T-helper 9 cell (primary cell): ENCODE measurements at places on chromosomes 2 and 18.

DNA sequence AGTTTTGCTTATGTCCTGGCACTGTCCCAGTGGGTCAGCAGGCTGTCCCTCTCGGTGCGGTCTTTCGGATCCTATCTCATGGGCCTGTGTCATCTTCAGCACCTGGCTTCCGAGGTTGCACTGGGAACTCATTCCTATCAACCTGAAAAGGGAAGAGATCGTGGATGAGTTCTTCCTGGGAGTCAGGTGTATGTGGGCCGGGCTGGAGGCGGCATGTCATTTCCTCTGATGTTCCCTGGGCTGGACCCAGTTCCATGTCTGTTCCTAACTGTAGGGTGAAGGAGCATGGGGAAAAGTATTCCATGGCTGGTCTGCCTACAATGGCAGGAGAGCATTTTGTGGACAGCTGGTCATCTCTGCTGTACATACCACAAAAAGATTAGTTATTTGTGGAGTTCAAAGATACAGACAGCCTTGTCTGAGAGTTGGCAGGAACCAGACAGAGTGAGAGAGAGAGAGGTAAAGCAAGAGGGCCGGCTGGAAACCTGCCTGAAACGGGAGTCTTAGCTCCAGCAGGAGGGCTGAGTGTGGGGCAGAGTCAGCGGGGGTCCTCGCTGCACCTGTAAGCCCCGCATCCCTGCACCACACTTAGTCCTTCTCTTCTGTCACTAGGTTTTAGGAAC is 25.2 kb downstream of the FAM228A start:
- no peak for DNase-seq

DNA sequence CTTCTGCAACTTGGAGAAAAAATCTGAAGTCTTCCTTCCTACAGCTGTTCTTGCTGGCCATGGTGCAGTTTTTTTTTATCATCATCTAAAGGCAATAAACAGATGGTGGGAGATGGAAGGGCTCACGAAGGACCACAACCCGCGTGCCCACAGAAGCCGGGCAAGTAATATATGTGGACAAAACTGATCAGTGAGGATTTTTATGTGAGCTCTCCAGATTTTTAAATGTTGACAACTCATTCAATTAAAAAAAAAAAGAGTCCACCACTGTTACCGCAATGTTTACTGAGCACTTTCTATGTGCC is 55.9 kb upstream of the CREB1 start:
- no peak for DNase-seq

DNA sequence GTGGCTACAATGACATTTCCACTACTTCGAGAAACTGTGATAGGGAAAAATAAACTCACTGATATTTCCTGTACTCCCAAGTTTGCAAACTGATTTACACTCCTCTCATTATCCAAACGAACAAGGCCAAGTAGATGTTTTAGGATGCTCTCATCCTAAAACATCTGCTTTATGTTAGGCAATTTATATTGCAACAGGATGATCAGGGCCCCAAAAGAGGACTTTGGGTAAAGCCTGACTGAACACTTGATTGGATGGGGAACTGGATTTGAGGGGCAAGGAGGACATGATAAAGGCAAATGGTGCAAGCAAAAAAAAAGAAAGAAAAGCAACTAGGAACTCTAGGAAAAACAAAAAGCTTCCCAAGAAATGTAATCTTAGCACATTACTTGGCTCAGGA is 2.1 kb upstream of the HES6 start:
- no peak for DNase-seq

- no peak for DNase-seq
Observed at GRCh38 chr18:54434453-54434852, 76.7 kb downstream of the C18orf54 start.

DNA sequence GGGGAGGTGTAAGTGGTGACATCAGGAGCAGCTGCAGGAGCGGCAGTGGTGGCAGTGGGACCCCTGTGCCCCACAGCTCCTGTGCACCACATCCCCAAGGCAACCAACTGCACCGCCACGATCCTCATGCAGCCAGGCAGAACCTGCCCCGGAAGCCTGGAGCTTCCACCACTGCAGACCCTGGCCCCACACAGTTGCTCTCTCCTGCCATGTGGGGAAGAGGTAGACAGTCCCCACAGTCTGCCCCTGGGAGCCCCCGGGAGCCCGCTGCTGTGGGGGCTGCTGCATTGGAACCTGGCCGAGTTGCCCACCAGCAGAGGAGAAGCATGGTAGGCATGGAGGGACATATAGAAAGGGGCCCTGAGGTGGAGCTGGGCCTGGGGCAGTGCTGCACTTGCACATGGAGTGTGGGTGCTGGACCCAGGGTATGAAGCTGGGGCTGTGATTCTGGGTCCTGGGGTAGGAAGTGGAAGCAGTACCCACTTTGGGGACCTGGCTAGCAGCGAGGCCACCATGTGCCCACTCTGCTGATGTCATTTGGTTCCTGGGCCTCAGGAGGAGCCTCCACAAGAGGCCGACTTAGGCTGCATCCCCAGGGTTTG is 623.3 kb upstream of the LRRTM4 start:
- no peak for DNase-seq

DNA sequence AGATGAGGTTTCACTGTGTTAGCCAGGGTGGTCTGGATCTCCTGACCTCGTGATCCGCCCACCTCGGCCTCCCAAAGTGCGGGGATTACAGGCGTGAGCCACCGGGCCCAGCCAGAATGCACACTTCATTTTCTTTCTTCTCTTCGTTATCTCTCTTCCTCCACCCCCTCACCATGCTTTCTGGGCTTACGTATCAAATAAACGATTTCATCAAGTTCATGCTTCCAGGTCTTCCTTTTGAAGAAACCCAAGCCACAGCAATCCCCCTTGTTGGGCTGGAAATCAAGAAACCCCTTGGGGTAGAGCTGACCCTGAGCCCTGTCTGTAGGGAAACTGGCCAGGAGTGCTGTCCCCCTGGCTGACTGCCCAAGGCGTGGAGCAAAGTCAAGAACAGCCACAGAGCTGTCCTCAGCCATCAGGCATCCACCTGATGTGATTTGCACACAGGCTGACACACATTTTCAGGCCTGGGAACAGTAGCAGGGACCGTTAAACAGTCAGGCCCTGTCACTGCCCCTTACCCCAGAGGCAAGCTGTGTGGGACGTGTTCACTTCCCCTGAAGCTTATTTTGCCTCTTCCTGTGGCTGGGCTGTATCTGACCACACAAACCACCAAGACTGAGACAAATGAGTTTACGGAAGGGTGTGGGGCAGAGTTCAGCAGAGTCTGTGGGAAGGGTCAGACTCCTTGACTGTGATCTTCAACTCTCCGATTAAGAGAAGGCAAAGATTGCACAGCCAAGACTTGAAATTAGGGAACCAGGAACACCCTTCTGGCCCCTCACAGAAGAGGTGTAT is 15.1 kb upstream of the NMUR1 start:
- no peak for DNase-seq

DNA sequence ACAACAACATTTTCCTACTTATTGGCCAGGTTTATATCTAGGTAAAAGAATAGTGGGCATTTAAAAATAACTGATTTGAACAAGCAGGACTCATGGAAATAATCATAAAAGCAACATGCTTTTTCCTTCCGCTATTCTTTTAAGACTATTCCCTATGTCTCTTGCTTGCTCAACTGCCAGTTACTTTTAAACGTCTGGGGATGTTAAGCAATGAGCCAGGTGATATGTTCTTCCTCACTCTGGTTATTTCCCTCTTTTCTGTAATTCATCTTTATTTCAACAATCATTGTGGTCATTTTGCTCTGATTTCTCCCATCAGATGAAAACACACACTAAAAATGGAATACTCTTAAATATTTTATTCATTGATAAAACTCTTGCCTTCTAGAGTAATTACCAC is 33.4 kb upstream of the SLC8A1 start:
- no peak for DNase-seq

- DNase-seq = no peak
Observed at GRCh38 chr2:180819106-180819505, 161.3 kb upstream of the UBE2E3 start.
